Adipocyte (in vitro differentiated cells): ENCODE measurements at places on chromosomes 4 and X.

DNA sequence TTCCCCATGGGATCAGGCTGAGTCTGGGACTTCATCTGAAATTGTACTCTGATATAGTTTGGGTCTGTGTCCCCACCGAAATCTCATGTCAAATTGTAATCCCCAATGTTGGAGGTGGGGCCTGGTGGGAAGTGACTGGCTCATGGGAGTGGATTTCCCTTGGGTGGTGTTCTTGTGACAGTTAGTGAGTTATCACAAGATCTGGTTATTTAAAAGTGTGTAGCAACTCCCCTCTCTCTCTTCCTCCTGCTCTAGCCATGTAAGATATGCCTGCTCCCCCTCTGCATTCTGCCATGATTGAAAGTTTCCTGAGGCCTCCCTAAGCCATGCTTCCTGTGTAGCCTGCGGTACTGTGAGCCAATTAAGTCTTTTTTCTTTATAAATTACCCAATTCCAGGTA is 61.0 kb downstream of the RASGEF1B start:
- DNase-seq, result no peak

GRCh38 chr4:13484122-13484748 is at the start of gene RAB28:
TSS of gene RAB28 (minus strand) at chr4:13484340.
- peak; percentile 97 for DNase-seq

GRCh38 chr4:16078195-16078760 is 5.5 kb downstream of the PROM1 start:
- no peak for DNase-seq

GRCh38 chr4:144687466-144687865 is 41.5 kb downstream of the HHIP start:
- no peak for DNase-seq

DNA sequence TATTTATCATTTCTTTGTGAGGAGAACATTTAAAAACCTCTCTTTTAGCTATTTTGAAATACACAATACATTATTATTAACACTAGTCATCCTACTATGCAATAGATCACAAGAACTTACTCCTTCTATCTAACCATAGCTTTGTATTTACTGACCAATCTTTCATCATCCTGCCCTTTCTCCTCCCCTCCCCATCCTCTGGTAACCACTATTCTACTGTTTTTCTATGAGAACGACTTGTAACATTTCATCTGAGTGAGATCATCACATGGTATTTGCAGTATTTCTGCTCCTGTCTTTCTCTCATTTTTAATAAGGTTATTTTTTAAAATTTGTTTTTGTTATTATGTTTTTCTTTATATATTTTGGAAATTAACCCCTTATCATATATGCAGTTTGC is 331.8 kb downstream of the TEX13C start:
- DNase-seq, result no peak

DNA sequence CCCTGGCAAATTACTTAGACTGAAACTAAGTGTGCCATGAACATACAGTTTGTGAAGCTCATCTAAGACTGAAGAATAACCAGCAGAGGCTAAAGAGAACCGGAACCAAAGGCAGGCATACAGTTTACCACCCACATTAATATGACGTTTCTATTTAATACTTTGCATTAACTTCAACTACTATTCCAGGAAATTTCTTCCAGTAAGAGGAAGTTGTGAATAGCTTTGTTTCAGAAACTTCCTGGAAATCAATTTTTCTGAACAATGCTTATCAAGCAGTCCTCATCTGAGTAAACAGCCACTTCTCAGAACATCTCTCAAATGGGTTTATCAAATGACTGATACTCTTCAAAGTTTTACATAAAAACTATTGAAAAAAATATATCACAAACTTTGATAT is 252.7 kb downstream of the OPHN1 start:
- DNase-seq, result no peak

GRCh38 chr4:1011666-1012033 is 224 bp downstream of the FGFRL1 start:
- no peak for DNase-seq

GRCh38 chrX:56987741-56988140 is 7.6 kb downstream of the SPIN3 start:
- no peak for DNase-seq

- no peak for DNase-seq
Observed at GRCh38 chr4:110613745-110614144, 9.1 kb downstream of the PITX2 start.

DNA sequence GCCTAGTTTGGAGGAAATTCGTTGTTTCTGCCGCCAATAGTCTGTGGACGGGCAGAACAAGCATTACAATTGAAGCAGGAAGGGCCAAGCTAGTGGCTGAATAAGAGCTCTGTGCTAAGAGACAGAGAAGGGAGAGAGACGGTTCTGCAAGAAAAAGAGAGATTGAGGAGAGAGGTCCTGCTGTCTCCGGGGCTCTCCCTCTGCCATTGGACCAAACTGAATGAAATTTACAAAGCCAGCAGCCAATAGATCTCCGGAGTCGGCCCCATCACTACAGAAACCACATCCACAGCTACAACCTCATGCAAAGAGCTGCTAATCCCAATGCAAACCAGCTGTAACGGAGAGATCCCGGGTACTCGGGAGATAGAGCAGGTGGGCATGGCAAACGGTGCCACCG is at the start of gene NLGN4X:
NLGN4X (minus strand) TSS at position 148 of the 400 bp plus-strand sequence. CDS start 77,401 bp downstream, outside the sequence.
- DNase-seq, result no peak

DNA sequence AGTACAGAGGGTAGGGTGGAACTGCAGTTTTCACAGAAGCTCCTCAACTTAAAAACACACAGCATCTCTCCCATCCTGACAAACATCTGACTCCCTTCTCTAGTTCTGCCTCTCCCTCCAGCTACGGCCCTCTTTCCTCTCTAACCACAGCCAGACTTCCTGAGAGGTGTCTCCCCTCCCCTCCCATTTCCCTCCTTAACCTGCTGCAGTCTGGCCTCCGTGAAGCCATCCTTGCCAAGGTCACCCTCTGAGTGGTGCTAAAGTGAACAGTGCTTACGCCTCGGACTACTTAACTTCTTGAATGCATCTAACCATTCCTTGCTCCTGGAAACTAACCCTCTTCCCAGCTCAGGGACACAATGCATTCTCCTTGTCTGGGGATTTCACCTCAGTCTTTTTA is 53.3 kb downstream of the RTL5 start:
- no peak for DNase-seq

DNA sequence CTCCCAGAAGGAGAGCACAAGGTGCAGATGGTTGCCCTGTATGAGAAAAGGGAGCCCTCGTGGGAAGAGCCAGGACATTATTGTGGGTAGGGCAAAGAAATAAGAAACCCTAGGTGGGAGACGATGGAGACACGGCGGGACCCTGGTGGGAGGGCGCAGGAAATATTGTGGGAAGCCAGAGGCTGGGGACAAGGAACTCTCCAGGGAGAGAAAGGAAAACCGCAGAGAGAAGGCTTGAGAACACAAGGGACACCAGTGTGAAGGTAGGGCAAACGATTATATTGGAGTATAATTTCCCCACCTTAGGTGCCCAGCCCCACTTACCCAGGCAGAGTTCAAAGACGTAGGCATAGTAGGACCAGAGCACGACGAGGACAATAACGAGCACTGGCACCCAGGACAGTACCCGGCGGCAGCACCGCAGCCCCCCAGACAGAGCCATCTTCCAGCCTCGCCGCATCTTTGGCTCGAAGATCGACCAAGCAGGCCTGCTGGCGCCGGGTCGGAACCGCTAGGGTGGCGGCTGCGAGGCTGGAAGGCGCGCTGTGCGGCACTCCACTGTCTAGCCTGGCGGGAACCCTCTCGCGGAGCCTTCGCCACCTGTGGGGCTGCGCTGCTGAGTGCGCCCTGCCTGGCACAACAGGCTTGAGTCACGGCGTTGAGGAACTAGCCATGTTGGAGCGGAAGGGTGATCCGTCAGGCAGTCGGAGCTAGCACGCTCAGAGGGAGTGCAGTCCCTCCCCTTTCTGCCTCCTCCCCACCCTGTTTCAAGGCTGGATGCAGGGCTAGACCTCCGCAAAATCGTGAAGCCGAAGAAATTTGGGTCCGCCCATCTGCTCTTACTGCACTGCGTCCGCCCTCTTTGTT is at the start of gene ZDHHC15:
ZDHHC15 (minus strand) TSS at position 473 of the 867 bp plus-strand sequence; CDS start at position 460, 13 bp downstream.
- DNase-seq, result peak; percentile 72
